ENCODE measurements at places on chromosomes 3 and 15.

GRCh38 chr3:139893267-139893962, 41.6 kb upstream of the CLSTN2 start:
- no peak for DNase-seq

DNA sequence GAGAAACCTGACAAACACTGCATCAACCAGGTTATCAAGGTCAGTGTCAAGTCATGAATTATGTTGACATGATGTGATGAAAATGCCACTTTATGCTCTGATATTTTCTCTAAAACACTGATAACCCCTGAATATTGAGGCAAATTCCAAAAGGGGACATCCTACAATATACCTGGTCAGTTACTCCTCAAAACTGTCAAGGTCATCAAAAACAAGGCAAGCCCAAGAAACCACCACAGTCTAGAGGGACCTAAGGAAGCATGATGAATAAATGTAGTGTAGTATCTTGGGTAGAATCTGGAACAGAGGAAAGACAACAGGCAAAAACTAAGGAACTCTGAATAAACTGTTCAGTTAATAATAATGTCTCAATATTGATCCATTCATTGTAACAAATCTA, 275.3 kb upstream of the THRB start:
- no peak for DNase-seq

DNA sequence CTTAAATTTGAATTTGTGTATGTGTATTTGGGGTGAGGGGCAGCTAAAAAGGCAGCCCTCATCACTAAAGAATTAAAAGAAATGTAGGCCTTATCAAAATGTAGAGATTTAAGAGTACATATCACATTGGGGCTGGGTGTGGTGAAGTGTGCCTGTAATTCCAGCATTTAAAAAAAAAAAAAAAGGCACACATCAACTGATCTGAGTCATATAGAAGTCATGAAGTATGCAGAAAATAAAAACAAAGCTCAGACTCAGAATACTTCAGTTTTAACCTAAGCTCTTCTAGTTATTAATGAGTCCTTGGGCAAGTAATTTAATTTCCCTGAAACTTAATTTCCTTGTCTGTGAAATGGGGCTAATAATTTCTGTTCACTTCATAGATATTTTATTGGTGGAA, 31.6 kb downstream of the SLC24A1 start:
- no peak for DNase-seq

DNA sequence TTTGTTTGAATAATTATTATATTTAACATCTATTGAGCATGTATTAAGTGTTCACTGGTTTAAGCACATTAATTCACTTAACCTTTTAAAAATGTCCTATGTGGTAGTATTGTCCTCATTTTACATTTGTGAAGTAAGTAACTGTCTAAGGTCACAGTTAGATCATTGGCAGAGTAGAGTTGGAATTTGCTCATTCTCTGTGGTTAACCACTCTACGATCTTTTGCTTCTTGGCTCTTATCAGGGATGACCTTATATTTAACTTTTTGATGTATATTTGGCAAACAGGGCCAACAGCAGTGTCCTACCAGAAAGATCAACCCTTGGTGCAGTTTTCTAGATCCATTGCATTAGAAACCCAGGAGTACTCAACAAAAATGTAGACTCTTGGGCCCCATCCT, 34.0 kb downstream of the PXK start:
- DNase-seq = no peak

GRCh38 chr15:88776646-88777045, 26.6 kb upstream of the ACAN start:
- no peak for DNase-seq

DNA sequence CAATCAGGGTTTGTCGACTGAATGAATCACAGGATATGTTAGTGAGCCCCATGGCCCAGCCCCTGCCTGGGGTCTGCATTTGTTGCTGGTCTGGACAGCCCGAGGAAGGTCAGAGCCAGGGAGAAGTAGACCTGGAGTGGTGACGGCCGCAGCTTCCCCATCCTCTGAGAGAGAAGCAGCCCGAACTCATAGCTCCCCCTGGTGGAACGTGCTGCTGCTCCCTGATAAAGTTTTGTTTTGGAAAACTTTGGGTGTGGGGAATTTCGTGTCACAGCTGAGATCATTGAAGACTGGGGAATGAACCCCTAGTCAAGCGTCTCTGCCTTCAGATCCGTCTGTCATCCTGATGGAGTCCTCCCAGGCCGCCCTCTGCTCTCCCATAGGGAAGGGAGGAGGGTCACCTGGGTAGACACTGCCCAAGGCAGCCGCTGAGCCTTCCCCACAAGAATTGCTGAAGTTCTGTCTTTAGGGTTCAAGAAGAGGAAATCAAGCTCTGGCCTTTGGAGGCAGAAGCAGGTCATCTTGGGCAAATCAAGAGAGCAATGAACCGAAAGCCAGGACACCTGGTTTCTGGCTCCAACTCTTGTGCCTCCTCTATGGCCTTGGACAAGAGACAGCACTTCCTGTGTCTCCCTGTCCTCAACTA, 60.5 kb downstream of the GLDN start:
- DNase-seq = peak; percentile 6

DNA sequence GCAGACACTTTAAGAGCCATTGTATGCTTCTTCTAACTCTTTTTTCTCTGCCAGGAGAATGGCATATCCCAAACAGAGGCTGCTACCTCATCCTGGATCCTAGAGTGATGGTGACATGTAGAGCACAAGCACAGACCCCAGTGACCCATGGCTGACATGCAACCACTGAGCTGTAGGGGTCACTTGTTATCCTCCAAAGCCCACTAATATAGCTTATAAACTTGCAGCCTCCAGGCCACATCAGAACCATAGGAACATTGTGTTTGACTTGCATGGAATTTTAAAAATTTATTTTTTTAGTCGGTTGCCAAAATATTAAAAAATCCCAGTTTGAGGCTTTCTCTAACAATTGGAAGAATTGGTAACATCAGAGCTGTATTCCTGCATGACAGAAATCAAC, 283.0 kb upstream of the WNT5A start:
- DNase-seq = no peak

GRCh38 chr3:150303768-150304167, 104.3 kb upstream of the TSC22D2 start:
- DNase-seq = no peak

DNA sequence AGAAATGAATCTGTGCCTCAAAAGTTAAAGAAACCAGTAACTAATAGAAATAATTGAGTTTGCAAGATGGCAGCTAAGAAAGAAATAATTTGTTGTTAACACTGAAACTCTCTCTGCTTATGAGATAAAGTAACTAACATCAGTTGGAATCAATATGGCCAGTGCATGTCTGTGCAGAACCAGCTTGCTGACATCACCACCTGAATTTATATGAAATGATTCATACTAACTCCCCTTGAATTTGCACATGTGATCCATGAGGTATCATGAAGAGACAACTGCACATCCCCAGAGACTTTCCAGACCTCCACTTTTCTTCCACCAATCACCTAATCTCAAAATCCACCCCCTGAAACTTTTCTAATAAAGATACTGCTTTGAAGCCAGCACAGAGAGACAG, 10.3 kb upstream of the SLC25A38 start:
- DNase-seq = no peak

DNA sequence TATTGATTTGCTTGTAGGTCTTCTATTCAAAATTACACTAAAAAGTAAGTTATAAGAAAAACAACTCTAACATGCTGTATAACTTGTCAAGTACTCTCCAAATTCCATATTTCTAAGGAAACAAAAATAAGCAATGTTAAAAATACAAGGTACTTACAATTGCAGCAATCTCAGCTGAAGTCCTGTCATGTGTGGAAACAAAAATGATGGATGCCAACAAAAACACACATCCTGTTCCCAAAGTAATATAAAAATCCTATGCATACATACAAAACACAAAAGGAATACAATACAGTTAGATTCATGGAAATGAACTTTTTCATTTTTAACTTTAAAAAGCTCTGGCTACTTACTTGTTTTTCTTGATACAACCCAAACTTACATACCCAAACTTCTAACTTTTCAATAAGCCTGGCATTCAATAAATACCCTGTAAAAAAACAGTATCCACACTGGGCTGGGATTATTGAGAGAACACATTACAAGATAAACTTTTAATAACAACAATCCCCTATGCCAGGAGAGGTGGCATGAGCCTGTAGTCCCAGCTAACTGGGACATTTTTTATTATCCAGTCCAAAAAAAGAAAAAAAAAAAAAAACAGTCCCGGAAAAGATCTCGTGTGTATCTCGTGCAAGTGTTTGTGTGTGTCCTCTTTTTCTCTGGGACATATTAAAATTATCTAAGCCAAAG, 14.7 kb downstream of the CMTM6 start:
- no peak for DNase-seq

- no peak for DNase-seq
Observed at GRCh38 chr3:76065964-76066363, 280.6 kb upstream of the ZNF717 start.

DNA sequence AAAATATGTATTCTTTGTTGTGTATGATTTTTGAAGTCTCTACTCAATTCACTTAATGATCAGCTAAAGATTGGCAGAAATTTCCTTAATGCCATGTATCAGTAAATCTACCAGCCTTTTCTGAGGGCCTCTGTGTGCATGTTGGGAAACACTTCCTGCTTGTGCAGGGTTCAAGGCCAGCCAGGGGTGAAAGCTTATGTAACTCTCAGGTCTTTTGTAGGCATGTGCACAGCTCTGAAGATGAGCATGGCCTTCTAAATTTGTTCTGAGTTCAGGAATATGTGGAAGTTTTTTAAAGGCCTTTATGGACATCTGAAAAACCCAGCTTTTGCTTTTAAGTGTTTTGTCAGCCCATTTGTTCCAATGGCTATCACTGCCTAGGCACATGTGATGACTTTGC, 82.7 kb downstream of the ROBO1 start:
- no peak for DNase-seq

DNA sequence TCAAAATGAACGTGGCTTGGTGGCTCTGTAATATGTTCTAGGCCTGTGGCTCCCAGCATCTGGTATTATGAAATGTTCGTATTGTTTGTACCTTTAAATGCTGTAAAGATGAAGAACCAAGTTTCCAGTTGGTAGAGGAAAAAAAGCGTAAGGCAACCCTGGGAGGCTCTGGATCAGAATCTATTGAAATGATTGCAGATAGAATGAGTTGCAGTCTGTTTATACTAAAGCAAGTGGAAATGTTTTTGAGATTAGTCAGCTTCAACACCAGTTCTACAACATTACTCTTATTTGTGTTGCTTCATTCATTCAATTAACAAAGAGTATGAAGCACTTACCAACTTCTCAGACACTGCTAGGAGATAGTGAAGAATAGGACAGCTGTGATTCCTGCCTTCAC, 5.3 kb downstream of the ARL6IP5 start:
- DNase-seq = no peak

DNA sequence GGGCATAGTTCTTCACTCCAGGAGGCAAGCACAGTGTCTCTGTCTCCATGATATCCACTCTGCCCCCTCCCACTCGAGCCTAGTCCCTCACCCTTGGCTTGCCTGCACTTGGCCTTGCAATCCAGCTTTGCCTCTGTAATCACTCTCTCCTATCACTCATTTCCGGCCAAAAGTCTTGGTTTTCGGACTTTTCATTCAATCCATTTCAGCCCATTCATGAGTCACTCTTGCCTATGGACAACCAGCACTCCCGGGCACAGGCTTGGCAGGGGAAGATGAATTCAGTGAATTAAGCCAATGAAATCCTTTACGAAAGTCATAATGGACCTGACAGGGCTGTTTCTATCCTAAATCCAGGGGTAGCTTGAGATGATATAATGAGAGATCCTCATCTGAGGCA, 21.7 kb downstream of the DAZL start:
- DNase-seq = no peak

GRCh38 chr3:151684094-151684493, 49.6 kb upstream of the AADACL2 start:
- DNase-seq = no peak

DNA sequence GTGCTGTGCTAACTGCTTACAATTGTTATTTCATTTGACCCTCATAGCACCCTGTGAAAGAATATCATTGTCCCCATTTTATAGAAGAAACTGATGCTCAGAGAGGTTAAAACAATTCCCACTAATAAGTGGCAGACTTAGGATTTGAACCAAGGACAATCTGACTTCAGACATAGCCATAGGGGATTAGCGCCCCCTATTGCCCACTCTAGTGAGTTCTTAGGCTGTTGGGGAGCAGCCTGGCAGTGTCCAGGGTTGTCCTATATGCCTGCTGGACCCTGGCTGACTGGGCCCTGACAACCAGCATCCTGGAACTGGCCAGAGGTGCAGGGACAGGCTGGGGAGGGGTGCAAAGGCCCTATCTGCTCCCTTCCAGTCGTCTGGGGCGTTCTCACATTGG, 15.4 kb downstream of the DPH3 start:
- peak; percentile 29 for DNase-seq

DNA sequence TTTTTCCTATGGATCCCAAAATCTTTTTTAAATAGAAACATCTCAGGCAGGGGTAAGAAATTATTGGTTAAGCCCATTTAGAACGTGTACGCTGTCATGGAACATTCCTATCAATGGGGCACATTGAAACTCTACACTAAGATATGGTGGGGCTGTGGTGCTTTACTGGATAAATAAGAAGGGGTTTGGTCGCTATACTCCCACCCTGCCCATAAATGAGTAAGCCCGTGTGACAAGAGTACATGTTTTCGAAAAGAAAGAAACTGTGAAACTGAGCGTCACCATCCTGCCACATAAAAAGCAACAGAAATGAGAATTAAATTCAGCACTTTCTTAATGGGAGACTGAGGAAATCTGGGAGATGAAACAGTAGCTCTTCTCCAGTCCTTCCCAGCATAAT, 929.7 kb upstream of the CFAP20DC start:
- no peak for DNase-seq

GRCh38 chr3:117219296-117219695, 509.7 kb downstream of the TUSC7 start:
- DNase-seq = no peak

DNA sequence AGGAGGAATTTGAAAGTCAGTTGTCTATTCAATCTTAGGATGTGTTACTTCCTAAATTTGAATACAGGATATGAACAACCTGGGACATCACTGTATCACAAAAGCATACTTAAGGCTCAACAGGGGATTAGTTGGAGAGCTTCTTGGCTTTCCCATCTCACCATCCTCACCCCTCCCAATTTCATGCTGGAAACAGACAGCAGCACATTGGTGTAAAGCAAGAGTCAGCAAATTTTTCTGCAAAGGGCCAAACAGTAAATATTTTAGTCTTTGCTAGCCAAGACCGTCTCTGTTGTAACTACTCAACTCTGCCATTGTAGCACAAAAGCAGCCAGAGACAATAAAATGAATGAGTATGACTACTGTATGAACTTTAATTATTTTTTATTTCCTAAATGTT, 94.9 kb downstream of the ERC2 start:
- no peak for DNase-seq

- no peak for DNase-seq
Observed at GRCh38 chr3:196754091-196754981, 14.7 kb downstream of the PAK2 start.

- peak; percentile 85 for DNase-seq
Observed at GRCh38 chr3:37855363-37855970, 6.2 kb upstream of the CTDSPL start.

GRCh38 chr3:76715426-76715825, 324.5 kb upstream of the ROBO2 start:
- DNase-seq = no peak

GRCh38 chr3:53243165-53243564, 12.7 kb downstream of the TKT start:
- DNase-seq = no peak

- DNase-seq = no peak
Observed at GRCh38 chr3:127067116-127067910, 84.4 kb downstream of the PLXNA1 start.
